K562 (cell line): ENCODE measurements at places on chromosomes 16 and 17.

GRCh38 chr16:81694494-81695280 lies 84.4 kb upstream of the PLCG2 start:
- DNase-seq = no peak

DNA sequence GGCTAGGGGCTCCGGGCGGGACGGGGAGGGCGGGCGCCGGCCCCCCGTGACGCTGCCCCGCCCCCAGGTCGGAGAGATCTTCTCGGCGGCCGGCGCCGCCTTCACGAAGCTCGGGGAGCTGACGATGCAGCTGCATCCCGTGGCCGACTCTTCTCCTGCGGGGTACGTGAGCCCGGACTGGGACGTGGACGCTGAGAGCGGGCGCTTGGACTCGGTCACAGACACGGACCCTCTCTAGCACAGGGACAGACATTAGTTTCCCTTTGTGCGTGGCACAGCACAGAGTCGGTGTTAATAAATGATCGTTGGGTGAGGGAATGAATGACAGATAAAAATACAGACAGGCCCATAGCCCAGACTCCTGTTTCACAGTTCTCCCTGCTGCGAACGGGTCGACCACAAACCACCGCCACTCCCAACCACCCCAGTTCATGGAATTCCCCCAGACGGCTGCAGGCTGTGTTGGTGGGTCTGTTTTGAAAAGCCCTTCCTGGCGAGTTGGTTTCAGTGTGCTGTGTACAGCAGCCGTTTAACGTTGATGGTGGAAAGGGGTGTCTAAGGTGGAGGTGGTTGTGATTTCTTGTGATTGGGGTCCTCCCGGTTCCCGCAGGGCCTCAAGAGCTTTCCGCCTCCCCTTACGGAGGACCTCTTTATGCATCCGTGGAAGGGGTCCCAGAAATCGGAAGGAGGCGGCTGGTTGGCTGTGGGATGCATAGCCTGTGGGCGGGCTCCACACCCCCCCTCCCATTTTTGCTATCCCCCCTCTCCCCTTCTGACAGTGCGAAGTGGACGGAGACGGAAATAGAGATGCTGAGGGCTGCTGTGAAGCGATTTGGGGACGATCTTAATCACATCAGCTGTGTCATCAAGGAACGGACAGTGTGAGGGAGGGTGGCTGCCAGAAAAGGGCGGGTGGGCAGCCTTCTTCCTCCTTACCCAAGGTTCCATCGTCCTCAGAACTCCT lies 2.9 kb downstream of the RNASEK start:
- DNase-seq = peak; percentile 66

DNA sequence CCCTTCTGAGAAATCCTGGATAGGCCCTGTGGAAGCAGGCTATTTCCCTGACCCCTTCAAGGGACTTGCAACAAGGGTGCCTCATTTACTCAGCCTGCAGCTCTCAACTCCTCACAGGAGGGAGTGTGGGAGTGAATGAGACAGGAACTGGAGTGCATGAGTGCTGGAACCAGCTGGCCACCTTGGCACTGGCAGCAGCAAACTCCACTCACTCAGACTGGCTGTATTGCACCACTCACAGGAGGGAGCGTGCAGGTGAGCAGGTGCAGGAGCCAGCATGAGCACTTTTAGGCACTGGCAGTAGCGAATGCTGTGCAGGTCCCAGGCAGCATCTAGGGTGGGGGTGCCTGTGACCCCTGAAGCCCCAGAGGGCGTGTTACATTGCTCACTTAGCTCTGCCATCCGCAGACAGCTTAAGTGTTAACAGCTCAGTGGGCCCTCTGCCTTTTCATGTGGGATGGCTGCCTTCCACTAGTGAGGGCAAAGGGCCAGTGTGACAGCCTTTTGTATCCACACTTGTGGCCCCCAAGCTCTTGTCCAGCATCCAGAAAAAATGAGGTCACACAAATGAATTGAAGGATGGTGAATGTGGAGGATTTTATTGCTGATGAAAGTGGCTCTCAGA lies 11.0 kb upstream of the ZNHIT3 start:
- DNase-seq = no peak

- DNase-seq = no peak
These were observed 28.6 kb upstream of the NUDT16L1 start for GRCh38 chr16:4664538-4665418.

DNA sequence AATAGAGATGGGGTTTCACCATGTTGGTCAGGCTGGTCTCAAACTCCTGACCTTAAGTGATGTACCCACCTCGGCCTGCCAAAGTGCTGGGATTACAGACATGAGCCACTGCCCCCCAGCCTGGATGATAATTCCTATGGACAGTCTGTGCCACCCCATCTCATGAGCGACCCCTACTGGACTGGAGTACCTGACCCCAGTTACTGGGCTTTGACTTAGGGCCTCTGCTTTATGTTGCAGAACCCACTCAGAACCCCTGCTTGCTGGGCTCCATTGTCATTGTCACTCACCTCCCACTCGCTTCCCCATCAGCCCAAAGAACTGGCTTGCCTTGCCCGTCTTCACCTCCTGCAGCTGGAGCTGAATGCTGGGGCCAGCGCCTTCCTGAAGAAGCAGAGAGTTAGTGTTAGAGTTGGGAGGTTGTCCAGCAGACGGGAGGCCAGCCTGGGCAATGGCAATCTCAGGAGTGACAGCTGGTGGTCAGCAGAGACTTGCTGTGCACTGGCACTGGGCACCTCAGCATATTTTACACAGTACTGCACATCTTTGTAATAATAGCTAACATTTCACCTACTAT lies 4.0 kb downstream of the TAC4 start:
- DNase-seq = peak; percentile 72

- no peak for DNase-seq
These were observed 147.6 kb upstream of the HLF start for GRCh38 chr17:55117164-55117563.

GRCh38 chr17:65514541-65514940 lies 46.9 kb downstream of the AXIN2 start:
- no peak for DNase-seq

GRCh38 chr17:30251931-30252330 lies 16.4 kb upstream of the SLC6A4 start:
- no peak for DNase-seq

DNA sequence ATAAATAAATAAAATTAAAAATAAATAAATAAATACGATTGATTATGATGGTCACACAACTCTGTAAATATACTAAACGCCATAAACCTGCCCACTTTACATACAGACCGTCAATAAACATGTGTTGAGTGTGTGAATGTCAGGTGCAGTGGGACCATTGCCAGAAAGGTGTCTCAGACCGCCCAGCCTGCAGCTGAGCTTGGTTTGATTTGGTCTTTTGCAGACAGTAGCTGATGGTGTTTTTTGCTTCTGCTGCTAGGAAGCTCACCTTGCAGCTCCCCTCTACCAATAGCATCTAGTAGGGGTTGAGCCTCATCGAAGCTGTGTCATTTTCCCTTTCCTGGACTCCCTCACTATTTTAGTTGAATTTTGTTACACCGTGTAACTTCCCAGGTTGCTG lies 23.5 kb downstream of the UBALD1 start:
- no peak for DNase-seq

- no peak for DNase-seq
These were observed 40.5 kb downstream of the TENT4B start for GRCh38 chr16:50193594-50193993.

- DNase-seq = no peak
These were observed 152.1 kb downstream of the AXIN2 start for GRCh38 chr17:65409381-65409780.

DNA sequence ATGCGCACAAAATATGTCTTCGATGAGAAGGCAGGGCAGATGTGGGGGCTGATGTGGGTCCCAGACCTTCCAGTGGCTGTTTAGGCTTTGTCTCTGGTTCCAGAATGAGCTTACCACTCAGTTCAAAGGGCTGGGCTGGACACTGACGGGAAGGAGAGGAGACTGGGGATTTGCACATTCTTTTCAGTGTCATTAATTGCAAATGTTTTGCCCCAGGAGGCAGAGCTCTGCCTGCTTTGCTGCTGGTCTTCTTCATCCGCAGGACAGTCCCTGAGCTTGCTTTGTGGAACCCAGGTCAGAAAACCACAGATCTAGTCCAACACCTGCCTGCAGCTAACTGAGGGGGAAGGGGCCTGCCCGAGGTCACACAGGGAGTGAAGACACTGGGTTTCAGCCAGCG lies 20.9 kb downstream of the KCNG4 start:
- DNase-seq = no peak

DNA sequence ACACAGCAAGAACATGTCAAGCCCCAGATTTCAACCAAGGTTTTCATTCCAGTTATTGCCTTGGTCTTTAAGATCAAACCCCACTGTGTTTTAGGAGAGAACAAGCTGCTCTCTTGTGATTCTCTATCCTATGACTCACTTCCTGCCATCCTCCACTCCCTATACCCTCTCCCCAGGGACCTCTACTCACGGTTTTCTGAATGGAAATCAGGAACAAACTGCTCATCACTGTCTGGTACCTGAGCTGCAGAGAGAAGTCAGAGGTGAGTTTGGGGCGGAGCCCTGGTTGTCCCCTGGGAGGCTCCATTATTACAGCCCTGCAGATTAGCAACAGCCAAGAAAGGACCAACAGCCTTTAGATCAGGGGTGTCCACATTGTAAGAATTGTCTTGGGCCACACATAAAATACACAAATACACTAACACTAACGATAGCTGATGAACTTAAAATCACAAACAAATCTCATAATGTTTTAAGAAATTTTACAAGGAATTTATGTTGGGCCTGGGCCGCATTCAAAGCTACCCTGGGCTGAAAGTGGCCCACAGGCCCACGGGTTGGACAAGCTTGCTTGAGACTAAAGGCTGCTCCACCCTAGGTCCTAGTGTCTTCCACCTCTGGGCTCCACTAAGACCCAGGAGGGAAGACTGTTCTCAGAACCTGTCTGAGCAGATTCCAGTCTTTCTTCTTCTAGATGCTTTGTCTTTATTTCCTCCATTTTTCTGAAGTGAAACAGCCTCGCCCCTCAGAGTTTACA lies 9.7 kb downstream of the ETV4 start:
- no peak for DNase-seq

DNA sequence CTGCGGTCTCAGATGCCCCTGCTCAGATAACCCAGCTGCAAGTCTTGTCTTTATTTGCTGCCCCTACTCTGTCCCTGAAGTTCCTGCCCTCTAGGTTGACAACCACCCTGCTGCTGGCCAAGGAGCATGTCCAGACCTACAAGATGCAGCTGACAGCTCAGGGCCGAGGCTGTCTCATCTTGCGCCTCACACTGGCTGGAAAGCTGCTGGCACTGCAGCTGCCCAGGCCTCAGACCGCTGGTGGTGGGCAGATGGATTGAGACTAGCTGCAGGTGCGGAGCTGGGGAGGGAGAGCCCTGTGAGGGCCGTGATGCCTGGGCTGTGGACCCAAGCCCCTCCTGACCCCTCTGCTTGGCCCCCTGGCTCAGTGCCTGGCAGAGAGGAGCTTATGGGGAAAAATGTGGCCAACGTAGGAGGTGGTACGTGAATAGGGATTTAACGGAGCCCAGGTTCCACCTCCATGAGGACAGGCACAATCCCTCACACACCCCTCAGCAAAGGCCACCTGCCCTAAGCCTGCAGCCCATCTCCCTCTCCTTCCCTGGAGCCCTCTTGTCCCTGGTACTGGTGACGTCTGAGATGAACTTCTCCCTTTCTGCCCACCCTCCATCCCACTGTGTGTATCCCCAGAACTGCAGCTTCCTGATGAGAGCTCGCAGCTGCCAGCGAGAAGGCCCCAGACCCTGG lies 8.3 kb upstream of the GALK1 start:
- no peak for DNase-seq

- DNase-seq = no peak
These were observed 4.4 kb upstream of the ZFPM1 start for GRCh38 chr16:88448461-88449266.

DNA sequence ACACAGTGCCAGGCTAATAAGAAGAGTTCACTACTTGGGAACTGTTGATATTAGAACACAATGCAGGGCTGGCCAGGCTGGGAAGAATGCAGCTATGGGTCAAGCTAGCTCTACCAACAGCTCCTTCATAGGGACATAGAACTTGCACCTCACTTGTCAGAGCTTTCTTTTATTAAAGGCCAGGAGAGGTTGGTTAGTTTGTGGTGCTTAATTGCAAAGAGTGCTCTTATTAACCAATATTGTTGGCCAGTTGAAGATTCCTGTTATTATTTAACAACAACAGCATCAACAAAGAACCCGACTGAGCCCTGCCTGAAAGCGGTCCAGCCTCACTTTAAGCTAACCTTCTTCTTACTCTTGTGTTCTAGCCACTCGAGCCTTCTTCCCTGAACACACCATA lies 43.4 kb upstream of the ANKFN1 start:
- no peak for DNase-seq

- no peak for DNase-seq
These were observed 2.9 kb upstream of the GSDMB start for GRCh38 chr17:39921323-39921722.

DNA sequence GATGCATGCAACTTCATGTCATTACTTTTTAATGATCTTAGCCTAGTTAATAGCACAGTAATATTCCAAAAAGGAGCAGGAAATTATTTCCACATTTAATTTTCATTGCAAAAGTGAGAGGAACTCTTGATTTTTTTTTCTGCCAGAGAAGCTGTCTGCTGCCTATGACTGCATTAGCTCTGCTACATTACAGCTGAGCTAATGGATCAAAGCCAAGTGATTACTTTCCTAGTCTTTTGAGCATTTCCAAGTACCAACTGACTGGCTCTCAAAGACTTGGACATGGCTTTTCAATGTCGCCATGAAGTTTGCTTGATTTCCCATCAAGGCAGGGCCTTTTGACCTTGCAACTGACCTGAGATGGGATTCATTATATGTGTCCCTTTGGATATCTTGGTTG lies 356.6 kb upstream of the XYLT1 start:
- no peak for DNase-seq

GRCh38 chr17:16925461-16926060 lies 46.4 kb downstream of the TNFRSF13B start:
- no peak for DNase-seq

GRCh38 chr16:87076950-87077749 lies 240.0 kb downstream of the C16orf95 start:
- DNase-seq = peak; percentile 56

GRCh38 chr17:69523244-69523861 lies 108.9 kb downstream of the MAP2K6 start:
- peak; percentile 13 for DNase-seq

DNA sequence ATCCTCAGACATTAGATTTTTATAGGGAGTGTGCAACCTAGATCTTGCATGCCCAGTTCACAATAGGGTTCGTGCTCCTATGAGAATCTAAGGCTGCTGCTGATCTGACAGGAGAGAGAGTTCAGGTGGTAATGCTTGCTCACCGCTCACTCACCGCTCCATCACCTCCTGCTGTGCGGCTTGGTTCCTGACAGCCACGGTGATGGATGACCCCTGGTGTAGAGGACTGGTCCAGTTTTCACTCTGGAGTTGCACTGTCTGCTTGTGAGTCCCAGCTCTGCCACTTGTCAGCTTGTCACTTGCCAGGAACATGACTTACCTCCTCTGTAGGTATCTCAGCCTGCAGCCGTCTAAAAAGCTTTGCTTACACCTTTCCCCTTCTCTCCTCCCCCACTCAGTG lies 214.6 kb downstream of the SNX29 start:
- DNase-seq = no peak

- DNase-seq = no peak
These were observed 189.1 kb downstream of the CEP112 start for GRCh38 chr17:66002812-66003211.

GRCh38 chr17:52837492-52837891 lies 679.0 kb upstream of the CA10 start:
- no peak for DNase-seq

GRCh38 chr16:4450931-4451519 lies 23.4 kb downstream of the NMRAL1 start:
- DNase-seq = no peak
